Stimulated activated CD8-positive, alpha-beta memory T cell treated with anti-CD3 and anti-CD28 coated beads, Interleukin-7, amount 100 ng/mL, for 1 hour (primary cell): ENCODE measurements at places on chromosomes 6 and 20.

- DNase-seq: no peak
These were observed 296.5 kb downstream of the SMOC2 start for GRCh38 chr6:168737481-168737880.

DNA sequence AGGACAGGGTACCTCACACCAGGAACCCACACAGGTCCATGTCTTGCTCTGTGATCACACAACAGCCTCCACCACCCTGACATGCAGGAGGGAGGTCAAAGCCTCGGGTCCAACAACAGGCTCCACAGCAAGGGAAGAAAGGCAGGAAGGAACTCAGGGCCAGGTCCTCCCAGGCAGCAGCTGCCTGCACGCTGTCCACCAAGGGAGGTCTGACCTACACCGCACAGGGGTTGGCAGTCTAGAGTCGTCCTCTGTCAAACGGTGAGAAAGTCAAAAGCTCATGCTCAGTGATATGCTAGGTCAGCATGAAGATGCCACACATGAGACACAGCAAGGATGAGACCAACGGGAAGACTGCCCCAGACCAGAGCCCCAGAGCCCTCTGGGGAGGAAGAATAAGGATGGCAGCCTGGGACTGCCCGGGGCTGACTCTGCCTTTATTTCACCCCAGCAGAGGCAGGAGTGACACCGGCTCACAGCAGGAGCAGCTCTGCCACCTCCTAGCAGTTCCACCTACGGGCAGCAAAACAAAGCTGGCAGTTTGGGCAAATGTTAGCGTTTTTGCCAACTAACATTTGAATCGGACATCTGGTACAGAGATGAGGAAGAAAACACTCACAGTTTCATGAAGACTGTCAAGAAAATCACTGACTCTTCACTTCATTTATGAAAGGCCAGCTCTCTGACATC lies 8.5 kb downstream of the GMEB2 start:
- no peak for DNase-seq

DNA sequence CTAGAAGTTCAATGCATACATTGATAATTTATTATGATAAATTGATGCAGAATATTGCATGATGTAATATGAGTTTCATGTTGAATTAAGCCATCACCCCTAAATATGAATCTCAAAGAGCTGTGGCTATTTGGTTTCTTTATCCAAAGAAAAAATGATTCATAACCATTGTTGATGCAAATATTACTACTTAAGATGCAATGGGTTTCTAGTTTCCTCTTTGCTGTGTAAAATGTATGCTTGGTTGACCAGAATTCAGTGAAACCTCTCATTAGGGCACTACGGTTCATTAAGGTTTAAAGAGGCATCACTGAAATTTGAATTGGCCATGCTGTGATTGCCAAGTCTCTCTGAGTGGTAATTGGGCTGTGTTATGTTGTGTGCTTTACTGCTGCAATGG lies 492.5 kb upstream of the FLRT3 start:
- DNase-seq: no peak

DNA sequence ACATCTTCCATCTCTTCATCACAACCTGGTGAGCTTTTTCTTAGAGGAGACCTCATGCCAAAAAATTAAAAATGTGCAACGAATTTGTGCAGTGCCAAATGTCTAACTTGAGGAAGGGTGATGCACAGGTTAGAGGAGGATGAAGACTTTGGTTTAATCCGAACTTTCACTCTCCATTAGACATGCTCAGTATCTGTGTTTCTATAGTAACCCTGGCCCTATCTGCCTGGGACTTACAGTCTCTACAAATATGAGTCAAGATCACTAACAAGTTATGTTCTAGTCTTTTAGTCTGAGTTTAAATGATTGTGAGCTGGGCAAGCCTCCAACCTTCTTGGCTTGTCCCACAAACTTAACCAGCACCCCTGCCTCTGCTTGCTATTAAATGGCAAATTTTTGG lies 377.0 kb downstream of the BMP2 start:
- no peak for DNase-seq

- no peak for DNase-seq
These were observed 118.3 kb upstream of the FAM184A start for GRCh38 chr6:119196715-119197114.

GRCh38 chr6:109632405-109632804 lies 58.6 kb downstream of the AK9 start:
- no peak for DNase-seq

- no peak for DNase-seq
These were observed 684.6 kb downstream of the DOK5 start for GRCh38 chr20:55160037-55160436.

GRCh38 chr6:44105993-44106740 lies 21.1 kb downstream of the MRPL14 start:
- no peak for DNase-seq

DNA sequence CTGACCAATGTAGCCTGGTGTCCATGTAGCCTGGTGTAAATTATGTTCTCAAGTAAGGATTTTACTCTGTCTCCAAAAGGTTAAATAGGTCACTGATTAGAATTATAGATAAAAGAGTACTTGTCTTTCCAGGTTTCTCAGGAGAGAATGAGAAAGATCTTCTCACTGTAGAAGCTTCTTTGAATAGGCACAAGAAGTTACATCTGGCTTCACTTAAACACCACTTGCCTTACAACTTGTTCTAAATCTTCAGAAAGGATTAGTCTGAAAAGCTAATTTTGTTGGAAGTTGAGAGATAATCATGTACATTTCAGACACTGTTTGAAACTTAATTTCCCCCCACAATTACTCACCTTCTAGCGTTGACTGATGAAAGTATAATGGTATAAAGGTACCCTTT lies 275.3 kb downstream of the FARS2 start:
- DNase-seq: no peak

DNA sequence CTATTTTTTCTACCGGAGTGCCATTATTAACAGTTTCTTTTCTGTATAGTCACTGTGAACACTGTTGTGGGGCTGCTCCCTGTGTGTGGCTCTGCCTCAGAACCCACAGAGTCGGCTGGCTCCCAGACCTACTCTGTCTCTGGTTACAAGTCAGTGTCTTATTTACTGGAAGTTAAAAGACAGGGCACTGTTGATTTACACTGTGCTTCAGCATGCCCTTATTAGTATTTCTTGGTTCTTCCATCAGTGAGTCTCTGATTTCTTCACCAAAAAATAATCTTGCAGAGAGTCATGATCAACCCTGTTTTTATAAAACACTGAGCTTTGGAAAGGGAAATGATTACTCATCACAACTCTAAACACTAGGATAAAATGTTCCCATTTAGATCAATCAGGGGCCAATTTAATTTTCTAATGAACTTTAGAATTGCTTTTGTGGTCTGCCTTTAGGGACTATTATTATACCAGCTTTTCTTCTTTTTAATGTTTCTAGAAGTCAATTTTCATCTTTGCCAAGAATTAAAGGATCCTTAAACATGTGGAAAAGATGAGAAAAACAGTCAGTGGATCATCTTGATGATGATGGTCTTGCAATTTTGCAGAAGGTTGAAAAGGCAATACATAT lies 92.6 kb downstream of the UTRN start:
- DNase-seq: no peak

- no peak for DNase-seq
These were observed 20.5 kb downstream of the MAP7 start for GRCh38 chr6:136529710-136530109.

DNA sequence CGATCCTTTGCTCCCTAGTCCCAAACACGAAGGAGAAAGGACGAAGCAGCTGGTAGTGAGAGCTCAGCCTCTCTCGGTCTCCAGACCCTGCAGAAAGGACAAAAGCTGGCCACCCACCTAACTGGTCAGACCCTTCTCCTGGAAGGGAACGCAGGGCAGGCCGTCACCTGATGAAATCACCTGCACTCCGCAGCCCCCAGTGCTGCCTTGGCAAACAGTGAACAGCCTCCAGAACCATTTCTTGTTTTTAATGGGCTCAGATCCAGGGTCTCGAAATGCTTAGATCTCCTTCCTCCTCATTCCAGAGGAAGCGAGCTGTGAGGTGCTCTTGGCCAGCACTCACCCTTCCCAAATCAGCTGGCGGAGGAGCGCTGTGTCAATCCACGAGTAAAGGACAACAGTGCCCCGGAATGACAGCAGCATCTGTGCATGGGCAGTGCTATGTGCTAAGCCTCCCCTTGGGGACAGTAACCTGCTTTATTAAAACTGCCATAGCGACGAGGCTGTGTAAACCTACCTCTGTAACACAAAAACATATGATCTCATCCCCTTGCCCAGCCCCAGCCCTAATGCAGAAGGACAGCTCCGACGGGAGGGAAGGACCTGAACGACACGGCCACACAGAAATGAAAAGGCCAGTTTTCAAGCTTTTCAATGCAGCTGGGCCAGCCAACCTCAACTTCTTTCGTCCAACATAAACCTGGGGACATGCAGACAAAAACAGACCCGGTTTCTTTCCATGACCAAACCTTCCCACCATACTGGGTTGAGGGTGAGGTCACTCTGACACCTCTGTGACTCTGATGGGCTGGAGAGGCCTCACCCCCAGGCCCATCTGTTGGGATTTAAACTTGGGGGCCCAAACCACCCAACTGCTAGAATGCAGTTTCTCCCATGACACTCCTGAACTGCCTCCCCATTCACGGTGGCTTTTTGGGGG lies 43.3 kb downstream of the SULF2 start:
- DNase-seq: no peak

DNA sequence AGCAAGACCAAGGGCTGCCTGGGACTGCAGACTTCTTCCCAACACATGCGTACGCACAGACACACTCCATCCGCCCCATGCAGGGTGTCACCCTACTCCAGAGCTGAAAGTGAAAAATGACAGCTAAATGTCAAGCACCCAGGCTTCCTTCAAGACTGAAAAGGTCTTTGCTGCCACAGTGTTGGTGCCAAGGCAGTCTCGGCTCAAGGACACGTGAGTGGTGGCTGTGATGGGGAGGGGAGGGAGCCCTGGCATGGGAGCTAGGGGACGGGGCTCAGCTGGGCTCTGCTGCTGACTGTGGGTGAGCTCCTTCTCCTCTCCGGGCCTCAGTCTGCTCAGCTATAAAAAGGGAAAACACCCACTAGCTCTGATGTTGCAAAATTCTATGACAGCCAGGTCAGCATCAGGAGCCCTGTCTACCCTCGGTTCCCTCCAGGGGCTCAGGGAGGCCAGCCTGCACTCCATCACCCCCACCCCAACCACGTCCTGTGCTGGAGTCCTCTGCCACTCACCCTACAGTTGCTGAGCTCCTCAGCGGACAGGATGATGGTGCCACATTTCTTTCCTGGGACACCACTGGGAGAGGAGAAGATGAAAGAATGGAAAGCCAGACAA lies 47.6 kb downstream of the CPNE5 start:
- no peak for DNase-seq

DNA sequence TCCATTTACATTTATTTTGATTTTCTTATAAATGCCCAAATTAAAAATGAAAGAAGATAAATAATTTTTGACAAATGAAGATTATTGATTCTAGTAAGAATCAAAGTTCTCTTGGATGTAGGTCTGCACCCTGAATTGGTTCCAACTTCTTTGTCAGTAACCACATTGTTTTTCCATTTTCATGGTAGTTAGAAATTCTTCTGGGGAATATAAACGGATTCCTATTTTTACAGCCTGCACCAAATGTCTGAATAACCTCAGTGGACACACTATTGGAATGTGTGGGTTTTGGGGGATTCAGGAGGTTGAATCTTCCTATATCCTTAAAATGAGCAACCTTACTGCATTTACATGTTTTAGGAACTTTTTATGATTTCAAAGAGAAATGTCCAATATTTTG lies 1085.3 kb upstream of the MAP3K7 start:
- DNase-seq: no peak

- DNase-seq: no peak
These were observed 244.3 kb downstream of the TTLL2 start for GRCh38 chr6:167569041-167569805.

GRCh38 chr6:129236001-129236517 lies 353.1 kb downstream of the LAMA2 start:
- DNase-seq: no peak

GRCh38 chr6:132812255-132812732 lies 2.1 kb upstream of the RPS12 start:
- DNase-seq: no peak

- DNase-seq: no peak
These were observed 133.3 kb upstream of the AHI1 start for GRCh38 chr6:135630789-135631376.

GRCh38 chr6:3577517-3577916 lies 120.7 kb upstream of the SLC22A23 start:
- no peak for DNase-seq

DNA sequence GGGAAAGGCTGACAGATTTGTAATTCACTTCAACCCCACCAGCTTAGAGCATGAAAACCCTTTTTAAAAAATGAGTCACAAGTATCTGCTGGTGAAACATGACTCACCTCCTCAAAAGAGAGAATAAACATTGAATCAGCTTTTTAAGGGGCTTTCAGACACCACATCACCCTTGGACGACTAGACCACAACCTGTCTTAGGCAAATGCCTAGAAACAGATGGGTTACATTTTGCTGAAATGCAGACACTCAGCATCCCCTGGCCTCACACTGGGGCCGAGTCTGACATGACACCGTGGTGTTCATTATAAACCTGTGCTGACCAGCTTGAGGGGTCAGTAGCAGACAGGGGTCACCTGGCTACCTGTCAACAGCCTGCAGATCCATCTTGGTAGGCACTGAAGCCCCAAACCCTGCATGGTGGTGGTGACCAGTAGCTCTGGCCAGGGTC lies 175.3 kb upstream of the CST7 start:
- DNase-seq: no peak

GRCh38 chr6:372336-372911 lies 19.1 kb upstream of the IRF4 start:
- no peak for DNase-seq

GRCh38 chr20:62577490-62577836 lies 64.8 kb upstream of the SLCO4A1 start:
- no peak for DNase-seq

- DNase-seq: no peak
These were observed 115.6 kb upstream of the B3GAT2 start for GRCh38 chr6:71072508-71072907.

DNA sequence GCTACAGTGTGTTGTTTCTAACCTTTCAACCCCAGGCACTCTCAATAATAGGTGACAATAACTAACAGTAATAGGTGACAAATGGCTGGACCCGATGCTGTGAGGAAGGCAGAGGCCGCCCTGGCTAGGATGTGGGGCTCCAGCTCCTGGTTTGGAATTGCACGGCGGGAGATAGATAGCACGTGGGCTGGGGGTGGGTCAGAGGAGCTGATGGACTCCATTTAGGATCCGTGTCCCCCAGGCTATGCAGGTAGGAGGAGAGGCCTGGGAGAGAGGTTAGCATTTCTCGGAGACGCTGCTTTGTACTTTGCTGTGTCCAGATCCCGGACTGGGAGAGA lies 61.4 kb downstream of the EZR start:
- no peak for DNase-seq

DNA sequence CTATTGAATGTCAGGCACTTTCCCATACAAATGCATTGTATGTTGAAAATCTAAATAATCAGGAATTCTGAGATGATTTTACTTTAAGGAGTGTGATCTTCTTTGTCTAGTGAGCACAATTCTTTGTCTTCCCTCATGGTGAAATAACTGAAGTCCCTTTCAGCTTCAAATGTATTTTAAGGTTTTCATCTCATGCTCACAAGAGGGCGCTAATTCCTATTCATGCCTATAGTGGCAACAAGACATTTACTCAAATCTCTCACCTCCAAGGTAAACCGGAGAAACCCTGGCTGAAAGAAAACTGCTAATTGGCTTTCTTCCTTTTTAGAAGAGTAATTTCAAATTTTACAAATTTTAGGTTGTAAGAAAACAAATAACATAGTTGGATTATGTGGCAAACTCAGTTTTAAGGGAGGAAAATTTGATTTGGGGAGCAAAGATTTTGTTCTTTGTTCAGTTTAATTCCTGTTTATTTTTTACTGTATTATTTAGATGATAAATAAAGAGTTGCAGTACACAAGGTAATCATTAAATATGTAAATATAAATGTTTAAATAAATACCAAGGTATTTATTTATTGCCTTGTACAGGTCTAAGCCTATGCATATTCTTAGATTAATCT lies 69.1 kb downstream of the SLC35F1 start:
- DNase-seq: no peak
